CD14-positive monocyte (primary cell): ENCODE measurements at places on chromosomes 11 and 22. TPM values are rescaled to one million over a fixed set of nuclear protein-coding genes. Genes with fewer than 3 reads are reported as not detected.
A peak's percentile ranks its signal among the peaks of the same experiment; 100 is the strongest.

The RTN4RL2 gene
- polyA plus RNA-seq, result 0.40 TPM

DNA sequence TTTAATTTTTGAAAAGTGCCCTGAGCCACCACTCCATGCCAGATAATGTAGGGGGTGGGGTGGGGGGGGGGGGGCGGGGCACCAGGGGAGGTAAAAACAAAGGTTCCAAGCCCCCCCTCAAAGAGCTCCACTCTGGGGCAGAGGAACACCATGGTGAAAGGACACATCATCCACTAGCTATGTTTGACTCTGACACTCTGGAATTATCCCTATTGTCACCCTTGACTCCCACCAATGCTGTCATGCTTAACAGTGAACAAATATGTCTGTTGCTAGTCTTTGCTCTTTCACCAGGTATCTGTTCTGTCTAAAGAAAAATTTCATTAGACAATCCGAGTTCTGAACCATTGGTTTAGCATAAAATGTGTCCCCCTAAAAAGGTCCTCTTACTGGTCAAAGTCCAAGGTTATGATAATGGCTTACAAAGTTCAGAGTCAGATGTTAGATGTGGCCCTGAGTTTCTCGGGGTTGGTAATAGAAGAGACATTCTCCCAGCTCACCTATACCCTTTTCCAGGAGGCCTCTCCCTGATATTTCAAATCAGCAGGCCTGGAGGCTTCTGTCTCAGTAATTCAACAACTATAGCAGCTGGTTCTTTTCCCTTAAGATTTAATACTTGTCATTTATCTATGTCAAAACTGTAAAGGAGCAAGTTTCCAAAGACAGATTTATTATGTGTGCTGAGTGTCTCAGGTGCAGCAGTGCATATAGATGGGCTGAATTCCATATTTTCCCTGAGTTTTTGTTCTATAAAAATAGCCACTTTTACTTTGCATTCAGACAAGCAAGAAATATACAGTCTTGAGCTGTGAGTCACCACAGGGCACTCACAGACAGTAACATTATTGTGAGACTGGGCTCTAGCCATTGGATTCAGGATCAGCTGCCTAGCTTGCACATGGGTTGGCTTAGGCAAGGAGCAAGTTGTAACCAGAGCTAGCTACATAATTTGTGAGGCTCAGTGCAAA is 174.1 kb downstream of the CSNK2A3 start:
- no peaks in the 10 kb centered on the region for H3K36me3 ChIP-seq
- H3K27me3 ChIP-seq, result no peaks in the 10 kb centered on the region
- H3K4me3 ChIP-seq, result no peak overlapping the region
- no peak for DNase-seq
- no peak overlapping the region for H3K27ac ChIP-seq

DNA sequence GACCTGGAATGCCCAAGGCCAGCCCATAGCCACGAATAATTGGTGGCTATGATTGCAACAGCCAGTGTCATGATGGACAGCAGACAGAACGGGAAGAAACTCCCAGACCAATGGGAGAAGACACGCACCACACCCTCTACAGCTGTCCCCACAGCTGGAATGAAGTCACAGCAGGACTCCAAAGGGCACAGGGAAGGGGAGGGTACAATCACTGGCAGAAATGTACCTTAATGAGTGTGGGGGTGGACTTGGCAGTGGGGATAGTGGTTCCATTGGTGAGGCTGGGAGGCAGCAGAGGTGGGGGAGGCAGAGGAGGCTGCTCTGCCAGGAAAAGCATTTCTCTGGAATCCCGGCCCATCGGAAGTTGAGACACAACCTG is 52.9 kb downstream of the SGSM3 start:
- peak overlapping the region; percentile 68 for H3K27ac ChIP-seq
- peaks cover 99% of the 10 kb centered on the region for H3K36me3 ChIP-seq
- H3K4me1 ChIP-seq, result peaks cover 29% of the 10 kb centered on the region
- no peak for DNase-seq
- no peak overlapping the region for H3K4me3 ChIP-seq

The PAK1 gene
- polyA plus RNA-seq, result 128 TPM

DNA sequence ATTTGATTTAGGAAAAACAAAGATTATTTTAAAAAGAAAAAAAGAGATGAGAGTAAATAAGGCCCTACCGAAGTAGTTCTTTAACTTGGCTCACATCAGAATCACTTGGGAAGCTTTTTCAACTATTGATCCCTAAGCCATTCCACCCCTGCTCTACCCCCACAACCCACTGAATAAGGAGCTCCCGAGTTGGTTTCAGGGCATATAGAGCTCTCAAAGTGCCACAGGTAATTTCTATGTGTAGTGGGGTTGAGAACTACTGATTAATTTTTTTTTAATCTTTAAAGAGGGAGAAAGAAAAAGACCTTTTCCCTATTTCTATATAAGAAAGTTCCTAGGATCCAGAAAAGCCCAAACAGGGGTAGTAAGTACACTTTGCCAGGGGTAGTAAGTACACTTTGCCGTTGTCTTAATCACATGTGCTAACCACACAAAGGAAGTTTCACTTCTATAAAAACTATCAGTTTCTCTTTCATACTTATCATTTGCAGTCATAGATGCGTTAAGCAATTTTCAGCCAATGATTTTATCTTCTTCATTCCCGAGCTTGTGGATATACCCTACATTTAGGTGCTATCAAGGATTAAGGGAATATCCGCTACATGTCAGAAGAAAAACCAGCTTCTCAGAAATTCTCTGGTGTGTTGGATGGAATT is 108.4 kb upstream of the ZC3H12C start:
- no peaks in the 10 kb centered on the region for H3K27me3 ChIP-seq
- H3K4me3 ChIP-seq, result peak overlapping the region; percentile 35
- H3K36me3 ChIP-seq, result no peaks in the 10 kb centered on the region

The ZNF280B gene
- 0.01 and 0.04 TPM in 2 replicates for polyA plus RNA-seq

- H3K36me3 ChIP-seq, result no peaks in the 10 kb centered on the region
- peaks cover 22% of the 10 kb centered on the region for H3K4me1 ChIP-seq
- H3K4me3 ChIP-seq, result no peak overlapping the region
- no peak for DNase-seq
- H3K27me3 ChIP-seq, result peaks cover 5% of the 10 kb centered on the region
These were observed 18.5 kb upstream of the TH start for GRCh38 chr11:2189938-2190656.

GRCh38 chr11:43130616-43131015 is 181.2 kb upstream of the API5 start:
- no peaks in the 10 kb centered on the region for H3K36me3 ChIP-seq
- no peak for DNase-seq
- no peak overlapping the region for H3K4me3 ChIP-seq
- H3K27me3 ChIP-seq, result no peaks in the 10 kb centered on the region
- no peaks in the 10 kb centered on the region for H3K4me1 ChIP-seq

The APOL5 gene
- polyA plus RNA-seq, result not detected in 2 replicates

The CHEK1 gene
- 0.43 TPM for polyA plus RNA-seq

The MS4A1 gene
- polyA plus RNA-seq, result 1.3 TPM

- peaks cover 55% of the 10 kb centered on the region for H3K4me1 ChIP-seq
- H3K27me3 ChIP-seq, result no peaks in the 10 kb centered on the region
- peak overlapping the region; percentile 8 for H3K27ac ChIP-seq
- no peak overlapping the region for H3K4me3 ChIP-seq
- DNase-seq, result peak; percentile 64
- H3K36me3 ChIP-seq, result no peaks in the 10 kb centered on the region
These were observed 8.6 kb upstream of the UPB1 start for GRCh38 chr22:24486501-24486921.

DNA sequence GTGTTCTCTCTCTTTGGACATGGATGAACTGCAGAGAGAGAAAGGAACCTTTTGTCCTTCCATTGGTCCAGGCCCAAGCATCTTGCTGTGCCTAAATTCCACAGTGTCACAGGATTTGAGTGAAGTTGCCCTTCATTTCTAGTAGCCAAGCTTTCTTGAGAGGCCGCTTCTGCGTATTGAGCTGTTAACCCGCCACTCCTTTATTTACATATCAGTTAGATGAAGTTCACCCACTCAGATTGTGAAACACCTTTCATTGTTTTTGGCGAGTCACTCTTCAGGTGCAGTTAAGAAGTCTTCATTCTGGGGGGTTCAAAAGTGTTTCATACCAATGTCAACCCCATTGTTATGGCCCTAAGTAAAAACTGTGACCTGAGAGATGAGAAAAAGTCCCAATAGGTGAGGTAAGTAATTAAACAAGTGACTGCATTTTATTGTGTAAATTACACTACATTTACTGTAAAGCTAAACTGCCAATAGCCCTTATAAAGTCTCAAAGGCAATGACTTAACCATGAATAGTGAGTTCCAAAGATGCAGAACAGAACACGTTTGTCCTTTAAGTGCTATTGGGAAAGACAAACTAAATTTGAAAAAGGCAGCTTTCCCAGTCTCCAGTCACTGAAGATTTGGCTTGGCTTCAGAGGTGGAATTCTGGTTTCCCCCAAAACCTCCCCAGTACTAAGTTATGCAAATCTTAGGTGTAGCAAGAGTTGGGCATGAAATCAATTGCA is 61.0 kb downstream of the APIP start:
- no peaks in the 10 kb centered on the region for H3K27me3 ChIP-seq
- H3K4me3 ChIP-seq, result no peak overlapping the region
- no peaks in the 10 kb centered on the region for H3K4me1 ChIP-seq

The TXN2 gene
- 79.8 and 79.9 TPM in 2 replicates for polyA plus RNA-seq

- no peak overlapping the region for H3K4me3 ChIP-seq
- H3K27ac ChIP-seq, result no peak overlapping the region
- H3K27me3 ChIP-seq, result no peaks in the 10 kb centered on the region
- no peak for DNase-seq
These were observed 1.8 kb upstream of the SLC37A2 start for GRCh38 chr11:125061281-125061680.

GRCh38 chr22:45483319-45483718 is 19.4 kb upstream of the FBLN1 start:
- H3K4me1 ChIP-seq, result no peaks in the 10 kb centered on the region
- H3K36me3 ChIP-seq, result no peaks in the 10 kb centered on the region
- no peak for DNase-seq
- H3K4me3 ChIP-seq, result no peak overlapping the region

The OR2AT4 gene
- polyA plus RNA-seq, result not detected in 2 replicates

The INS gene
- polyA plus RNA-seq, result not detected

- H3K4me3 ChIP-seq, result no peak overlapping the region
- no peak for DNase-seq
- no peaks in the 10 kb centered on the region for H3K27me3 ChIP-seq
- no peak overlapping the region for H3K27ac ChIP-seq
- H3K4me1 ChIP-seq, result no peaks in the 10 kb centered on the region
These were observed 12.4 kb upstream of the MPPED1 start for GRCh38 chr22:43399338-43399979.

The AMBRA1 gene
- polyA plus RNA-seq, result 3.8 TPM
